Kasumi-1 (cell line): ENCODE measurements at places on chromosomes 5 and 9.
A peak's percentile ranks its signal among the peaks of the same experiment; 100 is the strongest.

- peak; percentile 66 for DNase-seq
These were observed 1.3 kb downstream of the ERBIN start for GRCh38 chr5:65927503-65928321.

DNA sequence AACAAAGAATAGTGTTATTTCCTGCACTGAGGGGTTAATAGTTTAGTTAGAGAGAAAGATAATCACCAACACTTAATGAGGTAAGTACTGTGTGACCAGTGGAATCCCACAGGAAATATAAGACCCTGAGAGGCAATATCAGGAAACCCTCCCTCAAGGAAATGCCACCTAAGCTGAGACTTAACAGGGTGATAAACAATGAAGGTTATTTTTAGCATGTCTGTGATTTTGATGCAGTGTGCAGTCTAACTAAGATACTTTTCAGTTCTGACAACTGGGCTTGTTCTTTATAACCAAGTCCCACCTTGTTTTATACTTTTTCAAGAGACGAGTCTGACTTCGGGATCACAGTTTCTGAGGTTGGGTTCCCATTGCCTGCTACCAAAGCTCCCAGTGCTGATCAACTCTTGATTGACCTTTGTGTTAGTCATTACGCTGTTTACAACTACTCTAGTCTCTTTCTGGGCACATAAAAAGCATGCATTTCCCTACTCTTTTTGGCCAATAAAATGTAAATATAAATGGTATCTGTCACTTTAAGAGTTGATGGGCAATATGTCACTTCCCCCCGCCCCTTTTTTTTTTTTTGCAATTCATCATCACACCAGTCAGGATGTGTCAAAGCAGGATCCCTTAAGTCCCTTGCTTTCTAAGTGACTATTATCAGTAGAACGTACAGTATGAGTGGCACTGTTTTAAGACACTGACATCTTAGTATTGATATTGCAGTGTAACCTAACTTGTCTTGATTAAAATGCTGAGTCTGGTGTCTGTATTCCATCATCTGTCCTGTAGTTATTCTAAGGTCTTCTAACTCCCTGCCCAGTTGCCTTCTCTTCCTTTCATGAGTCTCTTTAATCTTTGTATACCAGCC lies 31.4 kb downstream of the C6 start:
- no peak for DNase-seq

DNA sequence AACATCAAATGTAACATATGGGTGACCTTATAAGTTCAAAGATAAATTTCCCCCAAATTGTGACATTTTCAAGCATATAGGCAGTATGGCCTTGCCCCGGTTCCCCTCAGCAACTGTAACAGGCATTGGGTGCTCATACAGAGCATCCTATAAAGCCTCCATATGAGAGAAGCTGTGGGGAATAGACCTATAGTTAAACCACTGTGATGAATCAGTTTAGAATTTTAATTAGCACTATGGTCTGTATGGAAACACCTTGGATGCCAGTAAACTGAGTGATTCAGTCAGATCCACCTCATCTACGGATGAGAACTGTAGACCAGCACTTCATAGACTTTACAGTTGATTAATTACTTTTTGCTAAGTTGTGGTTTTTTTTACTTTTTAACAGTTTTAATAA lies 79.4 kb downstream of the ERCC6L2 start:
- no peak for DNase-seq

GRCh38 chr9:120397453-120397852 lies 182.5 kb downstream of the CDK5RAP2 start:
- DNase-seq: no peak

- DNase-seq: no peak
These were observed 118.1 kb downstream of the SUSD1 start for GRCh38 chr9:112056996-112057395.

GRCh38 chr5:103474677-103475076 lies 87.9 kb downstream of the NUDT12 start:
- DNase-seq: no peak

GRCh38 chr5:89268460-89268859 lies 385.5 kb upstream of the MEF2C start:
- DNase-seq: peak; percentile 55

- DNase-seq: no peak
These were observed 87.8 kb downstream of the ZNF618 start for GRCh38 chr9:113963696-113964494.

DNA sequence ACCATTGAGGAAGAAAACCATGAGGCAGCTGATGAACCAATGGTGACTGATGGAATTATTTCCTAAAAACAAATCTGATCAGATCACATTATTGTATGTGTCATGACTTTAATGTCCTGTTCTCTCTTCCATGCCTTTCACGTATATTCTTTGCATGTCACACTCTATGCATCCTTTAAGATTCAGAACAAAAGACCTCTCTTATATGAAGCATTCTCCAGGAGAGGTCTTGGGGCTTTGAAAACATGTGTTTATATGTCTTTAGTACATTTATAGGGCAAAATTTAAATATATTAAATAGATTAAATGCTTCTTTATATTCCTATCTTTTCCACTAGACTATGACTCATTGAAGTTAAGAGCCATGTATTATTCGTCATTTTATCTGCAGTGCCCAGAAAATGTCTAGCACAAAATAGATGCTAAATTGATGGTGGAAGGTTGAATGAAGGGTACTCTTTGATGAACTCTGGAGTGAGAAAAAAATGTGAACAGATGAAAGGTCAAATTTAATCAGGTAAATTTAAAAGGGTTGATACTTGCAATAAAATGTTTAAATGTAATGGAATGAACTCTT lies 196.3 kb downstream of the PSAT1 start:
- DNase-seq: no peak
